ENCODE measurements at places on chromosomes 4 and X.

- DNase-seq, result no peak
These were observed 61.1 kb upstream of the ARSJ start for GRCh38 chr4:114040319-114041116.

DNA sequence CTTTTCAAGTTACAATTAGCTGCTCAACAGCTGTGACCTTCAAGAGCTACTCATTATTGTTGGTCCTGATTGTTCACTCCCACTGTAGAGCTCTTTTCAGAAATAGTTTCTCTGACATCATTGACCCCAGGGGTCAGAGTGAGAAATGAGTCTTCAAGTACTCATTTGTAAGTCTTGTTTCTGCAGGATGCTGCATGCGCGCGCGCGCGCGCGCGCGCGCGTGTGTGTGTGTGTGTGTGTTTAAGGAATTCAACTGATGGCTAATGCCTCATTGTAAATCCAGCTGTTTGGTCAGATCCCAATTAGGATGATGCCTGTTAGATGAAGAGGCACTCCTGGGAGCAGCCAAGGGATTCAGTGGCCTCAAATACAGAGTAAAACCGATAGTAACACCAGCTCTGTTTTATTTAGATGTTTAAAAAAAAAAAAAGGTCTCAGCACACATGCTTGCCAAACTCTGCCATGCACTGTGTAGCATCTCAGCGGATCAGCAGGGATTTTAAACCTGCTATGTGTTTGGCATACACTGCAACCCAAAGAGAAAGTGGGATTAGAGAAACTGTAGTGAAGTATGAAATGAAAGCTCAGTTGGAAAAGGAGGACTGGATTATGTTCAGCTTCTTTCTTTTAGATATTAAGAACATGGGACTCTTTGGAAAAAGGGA is 332.3 kb downstream of the ADGRL3 start:
- DNase-seq, result no peak

DNA sequence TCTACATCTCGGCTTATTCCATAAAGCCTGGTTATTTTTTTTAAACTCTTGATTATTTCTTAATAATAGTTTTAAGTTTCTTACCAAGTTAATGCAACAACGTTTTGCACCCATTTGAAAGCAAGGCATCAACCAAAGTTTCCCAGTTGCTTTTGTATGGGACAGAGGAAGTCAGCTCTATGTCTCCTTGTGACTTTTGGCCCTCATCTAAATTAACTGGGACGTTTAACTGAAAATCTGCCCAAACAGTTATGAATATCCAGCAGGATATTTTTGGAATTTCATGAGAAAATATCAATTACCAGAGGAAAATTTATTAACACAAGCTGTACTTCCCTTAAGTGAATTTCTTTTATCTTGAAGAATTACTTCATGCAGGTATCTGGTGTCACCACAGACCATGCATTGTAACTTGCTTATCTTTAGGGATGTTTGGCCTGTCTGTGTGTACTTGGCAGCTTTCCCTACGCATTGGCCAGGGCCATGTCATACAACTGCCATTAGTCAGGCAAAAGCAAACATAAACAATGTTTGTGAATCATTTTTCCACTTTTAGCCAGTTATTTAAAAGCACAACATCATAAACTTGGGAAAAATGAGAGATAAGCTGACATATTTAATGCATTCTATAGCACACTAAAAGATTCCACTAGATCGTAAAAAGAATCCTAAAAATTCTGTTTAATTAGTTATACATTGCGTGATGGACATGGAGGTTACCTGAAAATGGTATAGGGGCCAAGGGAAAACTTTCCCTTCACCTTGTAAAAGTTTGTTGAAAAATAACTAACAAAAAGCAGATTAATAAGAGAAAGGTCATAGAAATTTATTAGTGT is 101.4 kb upstream of the PDE5A start:
- DNase-seq, result no peak

GRCh38 chr4:127575888-127576287 is 56.9 kb upstream of the INTU start:
- no peak for DNase-seq

DNA sequence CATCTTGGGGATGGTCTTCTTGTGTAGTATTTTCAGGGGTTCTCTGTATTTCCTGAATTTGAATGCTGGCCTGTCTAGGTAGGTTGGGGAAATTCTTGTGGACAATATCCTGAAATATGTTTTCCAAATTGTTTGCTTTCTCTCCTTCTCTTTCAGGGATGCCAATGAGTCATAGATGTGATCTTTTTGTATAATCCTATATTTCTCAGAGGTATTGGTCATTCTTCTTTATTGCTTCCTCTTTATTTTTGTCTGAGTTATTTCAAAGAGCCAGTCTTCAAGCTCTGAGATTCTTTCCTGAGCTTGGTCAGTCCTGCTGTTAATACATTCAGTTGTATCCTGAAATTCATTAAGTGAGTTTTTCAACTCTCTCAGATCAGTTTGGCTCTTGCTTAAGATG is 73.1 kb downstream of the MAMLD1 start:
- DNase-seq, result no peak

- peak; percentile 37 for DNase-seq
These were observed 219.7 kb downstream of the DCLK2 start for GRCh38 chr4:150297861-150298474.

DNA sequence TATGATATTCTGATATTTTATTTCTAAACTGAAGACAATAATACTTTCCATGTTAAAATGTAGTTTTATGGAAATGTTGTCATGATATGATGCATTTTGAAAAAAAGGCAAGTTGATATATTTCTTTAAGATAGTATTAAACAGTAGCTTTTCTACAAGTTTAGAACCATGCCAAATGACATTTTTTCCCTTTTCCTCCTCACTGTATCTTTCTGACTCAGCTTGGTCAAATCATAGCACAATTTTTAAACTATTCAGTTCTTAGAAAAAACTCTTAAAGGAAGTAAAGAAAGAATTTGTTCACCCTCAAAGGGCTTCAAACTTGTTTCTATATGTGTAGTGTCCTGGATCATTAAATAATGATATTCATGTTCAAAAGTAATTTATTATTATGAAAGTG is 46.0 kb upstream of the GUCY1A1 start:
- DNase-seq, result no peak

DNA sequence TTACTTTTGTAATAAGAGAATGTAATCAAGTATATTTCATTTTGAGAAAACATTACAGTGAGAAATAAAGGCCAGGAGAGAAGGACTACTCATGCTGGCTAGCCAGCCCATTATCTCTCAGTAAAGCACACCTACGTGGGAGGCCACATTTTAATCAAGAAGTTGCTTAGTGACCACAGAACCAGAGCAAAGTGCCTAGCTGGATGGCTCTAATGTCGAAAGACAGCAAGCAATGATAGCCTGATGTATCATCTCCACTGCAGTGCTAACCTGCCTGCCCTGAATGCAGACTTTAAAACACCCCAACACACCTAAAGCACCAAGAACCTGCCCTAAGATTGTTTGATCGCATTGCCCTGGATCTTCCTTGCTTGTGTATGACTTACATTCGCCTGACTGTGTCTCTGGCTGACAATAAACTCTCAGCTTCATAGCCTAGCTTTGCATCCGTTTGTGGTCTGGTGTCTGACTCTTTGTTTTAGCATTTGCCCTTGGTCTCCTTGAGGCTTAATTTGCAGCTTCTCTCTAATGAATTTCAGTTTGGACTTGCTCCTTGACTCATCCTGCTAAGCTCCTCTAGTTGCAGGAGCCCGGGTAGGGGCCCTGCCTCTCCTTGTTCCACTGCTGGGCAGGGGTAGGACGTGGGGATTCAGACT is 31.4 kb upstream of the SOWAHD start:
- DNase-seq, result peak; percentile 23

DNA sequence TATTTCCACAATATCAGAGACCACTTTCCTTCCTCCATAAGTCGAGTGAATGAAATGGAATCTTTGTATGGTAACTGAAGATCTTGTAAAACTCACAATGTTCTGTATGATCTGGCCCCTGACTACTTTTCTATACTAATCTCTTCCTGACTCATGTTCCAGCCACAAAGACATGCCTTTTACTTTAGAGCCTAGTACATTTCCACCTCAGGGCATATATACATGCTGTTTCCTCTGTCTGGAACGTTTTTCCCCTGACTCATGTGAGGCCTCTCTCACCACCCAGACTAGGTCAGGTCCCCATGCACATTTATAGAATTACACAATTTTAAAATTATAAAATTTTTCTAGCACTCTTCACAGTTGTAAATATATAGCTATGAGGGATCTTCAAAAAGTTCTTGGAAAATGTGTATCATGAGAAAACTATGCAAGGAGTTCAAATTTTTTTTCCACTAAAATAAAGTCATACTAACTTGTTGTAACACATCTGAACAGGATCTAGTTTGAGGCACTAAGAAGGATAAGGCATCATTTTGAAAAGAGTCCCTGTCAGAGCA is 208.8 kb downstream of the SH2D1A start:
- DNase-seq, result no peak

DNA sequence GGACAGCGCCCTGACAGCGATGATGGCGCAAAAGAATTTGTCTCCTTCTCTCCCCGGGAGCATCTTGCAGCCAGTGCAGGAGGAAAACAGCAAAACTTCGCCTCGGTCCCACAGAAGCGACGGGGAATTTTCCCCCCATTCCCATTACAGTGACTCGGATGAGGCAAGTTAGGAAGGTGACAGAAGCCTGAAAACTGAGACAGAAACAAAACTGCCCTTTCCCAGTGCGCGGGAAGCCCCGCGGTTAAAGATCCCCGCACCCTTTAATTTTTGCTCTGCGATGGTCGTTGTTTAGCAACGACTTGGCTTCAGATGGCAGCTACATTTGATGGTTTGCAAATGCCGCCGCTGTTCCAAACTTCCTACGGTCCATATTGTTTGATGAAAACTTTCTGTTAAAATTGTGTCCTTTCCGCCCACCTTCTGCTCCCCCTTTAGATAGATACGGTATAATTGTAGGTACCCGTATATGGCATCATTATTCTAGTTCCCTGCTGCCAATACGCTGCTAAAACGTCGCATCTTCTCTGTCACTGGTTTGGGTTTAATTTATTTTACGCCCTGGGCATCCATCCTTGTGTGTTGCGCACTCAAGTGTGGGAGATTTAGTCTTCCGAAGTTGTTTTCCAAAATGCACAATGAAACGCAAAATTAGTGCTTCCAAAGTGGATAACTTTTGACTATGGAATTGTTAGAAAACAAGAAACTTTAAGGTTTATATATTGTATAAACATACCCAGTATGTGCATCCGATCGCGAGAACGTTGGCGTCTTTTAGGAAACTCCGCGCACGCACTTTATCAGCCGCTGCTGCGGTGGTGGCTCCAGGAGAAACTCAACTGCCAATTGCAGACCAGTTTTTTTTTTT is 1.5 kb downstream of the ATOH1 start:
- no peak for DNase-seq

GRCh38 chr4:47315346-47315745 is 148.2 kb downstream of the COMMD8 start:
- DNase-seq, result no peak

DNA sequence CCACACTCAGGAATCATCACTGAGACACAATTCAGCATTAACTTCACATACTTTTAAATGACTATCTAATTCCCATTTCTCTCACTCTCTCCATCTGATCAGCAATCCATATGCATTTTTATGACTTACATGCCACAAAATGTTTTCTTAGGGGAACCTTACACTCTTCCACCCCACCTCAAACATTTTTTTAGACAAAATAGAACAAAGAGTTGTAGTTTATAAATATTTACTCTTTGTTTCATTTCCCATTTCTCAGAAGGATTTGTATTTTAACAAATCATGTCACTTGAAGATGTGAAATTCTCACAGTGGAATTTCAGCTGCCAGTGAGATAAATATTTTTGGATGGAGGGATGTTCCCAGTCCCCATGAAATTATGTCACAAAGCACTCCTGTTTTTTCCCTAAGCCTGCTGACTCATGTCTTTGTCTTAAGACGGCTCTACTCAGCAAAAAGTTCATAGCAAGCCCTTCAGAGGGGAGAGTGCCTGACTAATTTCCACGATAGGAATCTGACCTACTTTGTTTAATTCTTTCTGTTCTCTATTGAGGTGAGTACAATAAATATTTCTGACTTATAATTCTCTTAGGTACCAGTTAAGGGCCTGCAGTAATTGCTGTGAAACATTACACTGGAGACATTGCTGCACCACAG is 257.7 kb downstream of the THOC2 start:
- DNase-seq, result no peak

GRCh38 chrX:112643721-112644120 is 36.0 kb downstream of the LHFPL1 start:
- no peak for DNase-seq

DNA sequence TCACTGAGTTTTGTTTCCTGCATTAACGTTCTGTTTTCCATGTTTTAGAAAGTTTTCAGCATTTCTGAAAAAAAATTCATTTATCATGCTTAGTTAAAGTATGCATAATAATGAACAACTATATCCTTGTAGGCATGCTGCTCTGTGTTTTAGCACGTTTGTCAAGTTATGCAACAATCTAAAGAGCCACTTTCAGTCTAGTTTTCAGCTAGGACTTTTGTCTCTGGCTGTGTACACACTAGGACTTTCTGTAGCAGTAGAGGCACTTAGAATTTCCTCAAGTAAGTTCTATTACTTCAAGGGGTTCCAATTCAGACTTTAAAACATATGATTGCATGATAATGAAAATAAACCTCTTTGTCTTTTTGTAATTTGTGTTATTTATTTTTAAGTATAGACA is 12.4 kb downstream of the DCAF8L1 start:
- DNase-seq, result no peak

DNA sequence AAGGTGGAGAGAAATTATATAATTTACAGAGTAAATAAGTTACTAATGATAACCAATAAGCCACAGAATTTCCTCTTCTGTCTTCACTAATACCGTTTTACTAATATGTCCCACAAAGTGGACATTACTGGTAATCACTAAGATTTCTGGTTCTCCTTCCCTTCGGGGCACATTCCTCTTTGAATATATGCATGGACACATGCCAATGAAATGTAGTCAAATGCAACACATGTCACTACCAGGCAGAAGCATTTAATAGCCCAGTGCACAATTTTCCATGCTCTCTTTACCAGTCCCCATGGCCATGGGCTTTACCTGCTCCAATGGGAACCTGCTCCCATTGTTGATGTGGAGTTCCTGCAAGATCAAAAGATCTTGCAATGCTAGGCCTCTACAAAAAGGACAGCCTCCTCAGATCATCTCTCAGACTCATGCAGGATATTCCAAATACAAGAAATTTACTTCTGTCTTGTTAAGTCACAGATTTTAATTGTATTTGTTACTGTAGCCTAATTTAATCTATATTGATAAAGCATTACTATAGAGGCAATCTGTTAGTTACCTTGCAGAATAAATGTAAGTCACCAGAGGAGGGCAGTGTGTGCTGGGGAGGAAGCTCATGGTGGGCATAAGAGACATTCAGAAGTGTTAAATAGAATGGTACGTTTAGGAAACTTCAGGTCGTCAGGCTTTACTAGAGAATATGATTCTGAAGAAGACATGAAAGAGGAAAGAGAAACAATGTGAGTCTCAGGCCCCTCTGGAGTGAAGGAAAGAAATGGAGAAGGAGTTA is 37.1 kb upstream of the INPP4B start:
- no peak for DNase-seq

GRCh38 chrX:135015523-135016245 is 6.7 kb downstream of the RTL8B start:
- DNase-seq, result no peak

GRCh38 chr4:68372588-68372987 is 22.7 kb upstream of the YTHDC1 start:
- no peak for DNase-seq

All from activated CD4-positive, alpha-beta memory T cell treated with anti-CD3 and anti-CD28 coated beads, Interleukin-2, amount 10 ng/mL, durations not matched to agents 7 days and 5 days (primary cell).